Panc1 (cell line): ENCODE measurements at places on chromosomes 16 and 17.

DNA sequence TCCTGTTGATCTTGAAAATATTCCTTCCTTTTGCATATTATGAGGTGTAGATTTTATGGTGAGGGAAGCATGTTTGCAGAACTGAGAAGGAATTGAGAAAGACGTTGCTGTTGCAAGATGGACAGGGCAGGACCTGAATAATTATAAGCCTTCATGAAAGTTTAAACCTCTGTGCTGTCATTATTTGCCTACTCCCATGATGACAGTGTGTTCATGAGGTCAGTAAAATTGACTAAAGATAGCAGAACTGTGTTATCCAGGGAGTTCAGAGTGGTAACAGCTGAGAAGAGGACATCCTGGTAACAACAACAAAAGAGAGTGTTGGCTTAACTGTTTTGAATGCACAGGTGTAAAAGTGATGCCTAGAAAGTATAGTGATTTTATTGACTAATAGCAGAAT is 45.3 kb upstream of the HLF start:
- no peak for DNase-seq

DNA sequence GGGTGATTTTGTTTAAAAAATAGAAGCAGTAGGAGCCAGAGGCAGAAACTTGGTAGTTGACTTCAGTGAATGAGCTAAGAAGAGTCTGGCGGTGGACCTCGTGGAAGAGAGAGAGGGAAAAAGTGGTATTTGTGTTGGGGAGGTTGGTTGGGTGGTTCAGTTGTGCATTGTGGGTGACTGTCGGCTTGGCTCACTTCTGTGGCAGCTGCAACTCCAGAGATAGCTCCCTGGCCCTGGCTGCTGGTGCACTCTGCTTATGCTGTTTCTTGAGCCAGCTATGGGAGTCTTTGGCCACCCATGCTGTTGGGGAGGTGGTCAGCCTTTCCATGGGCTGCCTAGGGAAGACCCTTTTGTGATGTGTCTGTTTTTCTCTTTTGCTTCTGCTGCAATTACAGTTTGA is 50.4 kb upstream of the CRISPLD2 start:
- no peak for DNase-seq

GRCh38 chr16:28556914-28557320 is 3.2 kb downstream of the SGF29 start:
- DNase-seq, result no peak

DNA sequence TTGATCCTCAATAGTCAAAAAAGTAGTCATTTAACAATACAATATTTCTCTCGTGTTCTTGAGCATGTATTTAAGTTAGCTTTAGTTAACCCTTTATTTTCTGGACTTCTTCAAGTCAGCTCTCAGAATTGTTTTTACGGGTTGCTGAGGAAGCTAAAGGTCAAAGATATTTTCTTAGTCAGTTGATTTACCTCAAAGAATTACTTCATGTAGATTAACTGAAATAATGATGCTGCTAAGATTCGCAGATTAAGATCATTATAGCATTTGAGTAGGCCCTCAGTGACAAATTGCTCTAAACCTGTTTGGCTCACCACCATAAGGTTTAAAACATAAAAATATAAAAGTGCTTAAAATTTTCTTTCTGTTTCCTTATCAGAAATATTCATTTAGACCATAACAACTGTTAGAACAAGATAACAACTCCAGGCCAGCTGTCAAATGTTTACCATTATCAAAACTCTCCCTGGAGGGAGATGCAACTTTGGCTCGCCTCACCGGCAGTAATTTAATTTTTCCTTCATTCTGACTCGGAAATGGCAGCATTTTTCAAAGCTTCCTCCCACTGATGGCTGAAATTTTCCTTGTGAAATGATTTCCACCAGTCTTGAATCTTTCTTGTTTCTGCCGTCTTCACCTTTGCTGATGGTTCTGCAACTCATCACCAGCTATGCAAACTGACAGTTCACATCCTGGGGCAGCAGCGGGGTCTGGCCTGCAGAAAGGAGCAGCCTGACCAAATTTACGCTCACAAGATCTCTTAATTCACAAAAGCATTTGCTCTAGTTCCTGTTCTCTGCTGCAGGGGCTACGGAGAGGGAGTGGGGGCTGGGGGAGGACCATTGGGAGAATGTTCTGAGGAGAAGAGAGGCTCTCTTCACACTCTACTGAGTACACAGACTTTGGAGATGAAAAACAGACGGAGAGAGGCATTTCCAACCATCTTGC is 254.8 kb upstream of the TBX2 start:
- no peak for DNase-seq

- no peak for DNase-seq
Observed at GRCh38 chr17:18009609-18010420, 29.2 kb downstream of the ATPAF2 start.

- DNase-seq, result no peak
Observed at GRCh38 chr17:19714542-19715411, 1.6 kb downstream of the SLC47A2 start.

- DNase-seq, result no peak
Observed at GRCh38 chr17:55416470-55417052, 5.1 kb downstream of the MMD start.

GRCh38 chr16:88790312-88791211 is 5.5 kb upstream of the PIEZO1 start:
- no peak for DNase-seq

DNA sequence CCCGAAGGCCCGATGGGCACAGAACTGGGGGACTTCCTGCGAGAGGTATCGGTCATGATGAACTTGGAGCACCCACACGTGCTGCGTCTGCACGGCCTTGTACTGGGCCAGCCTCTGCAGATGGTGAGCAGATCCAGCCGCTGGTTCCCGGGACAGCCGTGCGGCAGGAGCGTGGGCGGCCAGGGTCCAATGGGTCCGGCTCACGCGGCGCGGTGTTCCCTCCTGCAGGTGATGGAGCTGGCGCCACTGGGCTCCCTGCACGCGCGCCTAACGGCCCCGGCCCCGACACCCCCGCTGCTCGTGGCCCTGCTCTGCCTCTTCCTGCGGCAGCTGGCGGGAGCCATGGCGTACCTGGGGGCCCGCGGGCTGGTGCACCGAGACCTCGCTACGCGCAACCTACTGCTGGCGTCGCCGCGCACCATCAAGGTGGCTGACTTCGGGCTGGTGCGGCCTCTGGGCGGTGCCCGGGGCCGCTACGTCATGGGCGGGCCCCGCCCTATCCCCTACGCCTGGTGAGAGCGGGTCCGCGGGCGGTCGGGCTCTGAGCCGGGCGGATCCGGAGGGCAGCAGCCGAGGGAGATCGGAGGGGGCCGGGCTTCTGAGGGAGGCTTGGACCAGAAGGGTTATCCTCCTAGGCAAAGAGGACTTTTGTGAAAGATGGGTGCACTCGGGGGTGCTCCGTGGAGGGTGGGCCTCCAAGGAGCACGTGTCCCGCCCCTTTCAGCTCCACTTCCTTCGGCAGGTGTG is 3.0 kb downstream of the TNK1 start:
- no peak for DNase-seq

DNA sequence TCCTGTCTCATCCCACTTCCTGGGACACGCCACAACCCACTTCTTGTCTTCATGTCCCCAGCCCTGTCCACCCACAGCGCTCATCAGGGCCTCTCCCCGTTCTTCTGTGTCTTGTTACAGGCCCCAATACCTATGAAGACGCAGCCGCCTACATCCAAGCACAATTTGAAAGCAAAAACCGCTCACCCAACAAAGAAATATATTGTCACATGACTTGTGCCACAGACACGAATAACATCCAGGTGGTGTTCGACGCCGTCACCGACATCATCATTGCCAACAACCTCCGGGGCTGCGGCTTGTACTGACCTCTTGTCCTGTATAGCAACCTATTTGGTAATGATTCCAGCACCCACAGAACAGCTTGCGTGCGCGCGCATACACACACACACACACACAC is 70.6 kb downstream of the AMFR start:
- DNase-seq, result no peak
